ENCODE measurements at places on chromosomes 1 and 21.

GRCh38 chr1:160610569-160611242, 31.4 kb upstream of the CD84 start:
- no peak for DNase-seq

DNA sequence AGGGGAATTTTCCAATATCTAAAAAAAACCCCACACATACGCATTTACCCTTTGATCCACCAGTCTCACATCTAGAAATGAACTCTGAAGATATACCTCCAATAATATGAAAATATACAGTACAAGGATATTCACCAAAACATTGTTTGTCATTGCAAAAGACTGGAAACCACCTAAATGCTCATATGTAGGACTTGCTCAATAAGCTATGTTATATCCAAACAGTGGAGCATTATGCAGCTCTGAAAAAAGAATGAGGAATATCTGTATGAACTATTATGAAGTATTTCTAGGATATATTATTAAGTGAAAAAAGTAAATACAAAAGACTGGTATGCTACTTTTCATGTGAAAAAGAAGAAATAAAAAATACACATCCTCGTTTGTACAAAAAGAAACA, 43.6 kb downstream of the CD55 start:
- no peak for DNase-seq

DNA sequence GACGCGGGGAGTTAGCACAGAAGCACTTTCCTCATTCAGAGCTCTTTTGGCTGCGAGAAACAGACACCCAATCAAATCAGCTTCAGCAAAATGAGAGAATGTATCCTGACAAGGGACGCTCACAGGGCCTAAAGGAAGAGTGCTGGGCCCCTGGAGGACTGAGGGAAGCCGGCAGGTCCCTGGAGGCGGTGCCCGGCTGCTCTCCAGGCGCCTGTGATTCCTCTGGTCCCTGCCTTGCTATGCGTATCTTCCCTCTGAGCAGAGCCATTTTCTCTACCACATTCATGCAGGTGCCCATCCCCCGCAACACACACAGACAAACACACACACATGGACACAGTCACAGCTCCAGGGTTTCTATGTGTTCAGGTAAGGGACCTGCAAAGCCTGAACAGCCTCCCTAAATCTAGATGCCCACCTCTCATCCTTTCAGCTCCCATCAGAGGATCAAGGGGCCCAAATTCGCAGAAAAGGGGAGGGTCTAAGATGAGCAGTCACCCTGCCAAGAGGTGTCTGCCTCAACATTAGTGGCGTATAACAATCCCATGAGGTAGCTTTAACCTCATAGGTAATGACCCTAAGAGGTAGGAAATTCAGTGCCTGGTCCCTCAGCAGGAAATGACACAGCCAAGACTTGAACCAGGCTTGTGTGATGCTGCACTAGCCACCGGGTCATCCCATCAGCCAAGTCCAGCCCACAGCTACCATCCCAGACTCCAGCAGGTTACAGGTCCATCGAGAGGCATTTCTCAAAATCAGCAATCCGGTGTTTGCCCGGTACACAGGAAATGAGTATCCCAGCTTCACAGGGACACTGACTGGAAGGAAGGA, 29.0 kb downstream of the PTAFR start:
- DNase-seq: no peak

- no peak for DNase-seq
These were observed 822 bp downstream of the MTX1 start for GRCh38 chr1:155209312-155209721.

GRCh38 chr1:97042551-97042950, 321.0 kb downstream of the PTBP2 start:
- no peak for DNase-seq

DNA sequence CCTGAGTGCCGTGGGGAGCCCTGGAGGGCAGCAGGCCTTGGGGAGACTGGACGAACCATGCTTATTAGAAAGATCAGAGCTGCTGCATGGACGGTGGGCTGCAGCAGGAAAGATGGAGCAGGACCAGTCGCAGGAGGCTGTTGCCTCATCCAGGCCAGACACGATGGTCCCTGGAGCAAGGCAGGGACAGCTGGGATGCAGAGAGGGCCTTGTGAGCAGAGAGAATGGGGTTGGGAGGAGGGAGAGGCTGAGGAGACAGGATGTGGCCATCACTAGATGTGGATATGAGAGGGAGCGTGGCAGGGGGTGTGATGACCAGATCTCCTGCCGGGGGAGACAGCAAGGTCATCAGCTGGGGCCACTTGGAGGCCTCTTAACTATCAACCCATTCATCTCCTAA, 727.6 kb downstream of the PTPRU start:
- DNase-seq: no peak

- DNase-seq: peak; percentile 80
These were observed 174.7 kb downstream of the ADGRL4 start for GRCh38 chr1:78831731-78832360.

DNA sequence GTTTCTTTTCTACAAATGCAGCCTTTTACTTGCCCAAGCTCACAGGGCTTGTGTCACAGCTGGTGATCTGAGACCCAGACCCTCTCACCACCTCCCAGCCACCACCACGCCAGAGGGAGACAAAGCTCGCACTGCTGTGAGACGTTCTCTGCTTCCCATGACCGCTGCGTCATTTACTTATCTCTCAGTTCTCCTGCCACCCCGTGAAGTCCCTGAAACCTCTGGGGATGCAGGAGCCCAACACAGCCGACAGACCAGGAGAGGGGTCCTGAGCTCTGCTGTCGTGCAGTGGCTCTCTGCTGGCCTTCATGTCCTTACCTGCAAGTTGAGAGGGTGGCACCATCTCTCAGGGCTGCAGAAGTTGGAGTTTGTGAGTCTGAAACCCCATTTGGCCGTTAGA, 77.7 kb downstream of the SLC16A1 start:
- no peak for DNase-seq

DNA sequence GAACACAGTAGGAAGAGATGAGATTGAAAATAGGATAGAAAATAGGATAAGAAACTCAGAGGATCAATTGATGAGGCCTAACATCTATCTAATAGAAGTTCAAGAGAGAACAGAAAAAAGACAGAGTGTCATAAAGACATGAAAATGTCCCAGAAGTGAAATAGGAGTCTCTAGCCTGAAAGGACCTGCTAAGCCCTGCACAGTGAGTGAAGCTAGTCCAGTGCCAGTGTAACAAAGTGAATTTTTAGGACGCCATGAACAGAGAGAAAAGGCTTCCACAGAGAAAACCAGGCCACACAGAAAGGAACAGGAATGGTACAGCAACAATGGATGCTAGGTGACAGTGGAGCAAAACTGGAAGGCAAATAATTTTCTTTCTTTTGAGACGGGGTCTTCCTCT, 20.3 kb upstream of the LSS start:
- DNase-seq: no peak

GRCh38 chr1:204575221-204576190, 59.3 kb downstream of the MDM4 start:
- no peak for DNase-seq

DNA sequence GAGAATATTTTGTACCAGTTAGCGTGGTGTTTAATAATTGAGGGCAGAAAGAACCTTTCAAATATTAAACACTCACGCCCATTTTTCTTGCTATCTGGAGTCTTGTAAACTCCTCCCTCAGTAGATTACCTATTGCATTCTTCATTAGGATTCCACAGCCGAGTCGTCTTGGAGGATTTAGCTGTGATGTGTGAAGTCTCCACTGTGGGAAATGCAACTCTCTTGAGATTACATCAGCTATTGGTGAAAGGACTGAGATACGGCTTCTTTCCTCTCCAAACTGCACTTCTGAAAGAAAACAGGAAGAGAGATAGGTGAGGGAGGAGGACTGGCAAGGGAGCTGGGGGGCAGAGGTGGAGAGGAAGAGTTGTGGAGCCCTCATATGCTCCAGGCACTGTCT, 36.1 kb downstream of the ACTA1 start:
- DNase-seq: no peak

- no peak for DNase-seq
These were observed 158.9 kb upstream of the COA6 start for GRCh38 chr1:234214129-234214910.
